ENCODE measurements at places on chromosomes 1 and 21.

- no peak for DNase-seq
Measured at GRCh38 chr1:176208034-176208433, 948 bp upstream of the COP1 start.

DNA sequence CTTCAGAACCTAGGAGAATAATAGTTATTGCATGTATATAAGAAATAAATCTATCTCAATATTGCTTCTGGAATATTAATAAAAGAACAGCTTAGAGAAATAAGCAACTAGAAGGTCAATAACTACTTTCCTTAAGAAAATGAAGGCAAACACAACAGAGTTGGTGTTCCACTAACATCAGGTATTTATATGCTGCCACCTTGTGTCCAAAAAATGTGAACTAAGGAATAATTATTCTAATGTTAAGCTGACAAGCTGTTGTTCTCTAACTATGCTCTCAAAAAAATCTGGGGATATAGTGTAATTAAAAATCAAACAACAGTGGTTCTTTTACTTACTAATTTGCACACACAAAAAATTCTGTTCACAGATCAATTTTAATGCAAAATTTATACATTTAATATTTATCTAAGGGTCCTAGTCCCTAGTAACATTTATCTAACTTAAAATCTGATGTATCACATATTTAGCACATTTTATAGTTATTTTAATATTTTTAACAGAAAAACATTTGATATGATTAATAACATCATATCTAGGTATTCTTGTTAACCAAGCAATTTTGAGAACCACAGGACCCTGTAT is 39.6 kb downstream of the UCHL5 start:
- DNase-seq = peak; percentile 7

DNA sequence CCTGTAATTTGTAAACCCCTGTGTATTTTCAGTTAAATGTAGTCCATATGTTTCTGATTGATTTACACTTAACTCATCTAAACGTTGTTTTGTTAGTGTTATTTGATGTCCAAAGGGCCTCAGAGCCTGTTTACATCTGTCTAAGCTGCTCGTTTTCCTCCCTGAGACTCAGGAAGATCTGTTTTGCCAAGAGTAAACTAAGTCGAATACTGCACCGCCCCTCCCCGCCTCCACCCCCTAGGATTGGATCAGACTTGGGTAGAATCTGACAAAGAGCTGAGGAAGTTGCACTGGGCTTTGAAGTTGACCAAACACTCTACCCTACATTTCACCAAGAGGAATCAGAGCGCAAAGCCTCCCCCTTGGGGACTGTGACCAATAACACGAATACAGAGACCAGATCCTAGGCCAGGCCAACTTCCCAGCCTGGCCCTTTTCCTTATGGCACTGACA is 206.9 kb upstream of the LMO4 start:
- DNase-seq = no peak

- DNase-seq = peak; percentile 100
Measured at GRCh38 chr1:38859561-38860453, at the start of gene RRAGC. Gene RRAGC (minus strand): TSS chr1:38859772. CDS start chr1:38859646, 126 bp downstream.

GRCh38 chr1:226063977-226064815 is 1.7 kb downstream of the H3-3A start:
- DNase-seq = no peak

GRCh38 chr1:101843160-101843559 is 153.6 kb downstream of the OLFM3 start:
- DNase-seq = no peak

GRCh38 chr1:185406691-185407009 is 89.6 kb upstream of the IVNS1ABP start:
- DNase-seq = no peak

- no peak for DNase-seq
Measured at GRCh38 chr1:69510026-69510425, 57.7 kb upstream of the LRRC7 start.

DNA sequence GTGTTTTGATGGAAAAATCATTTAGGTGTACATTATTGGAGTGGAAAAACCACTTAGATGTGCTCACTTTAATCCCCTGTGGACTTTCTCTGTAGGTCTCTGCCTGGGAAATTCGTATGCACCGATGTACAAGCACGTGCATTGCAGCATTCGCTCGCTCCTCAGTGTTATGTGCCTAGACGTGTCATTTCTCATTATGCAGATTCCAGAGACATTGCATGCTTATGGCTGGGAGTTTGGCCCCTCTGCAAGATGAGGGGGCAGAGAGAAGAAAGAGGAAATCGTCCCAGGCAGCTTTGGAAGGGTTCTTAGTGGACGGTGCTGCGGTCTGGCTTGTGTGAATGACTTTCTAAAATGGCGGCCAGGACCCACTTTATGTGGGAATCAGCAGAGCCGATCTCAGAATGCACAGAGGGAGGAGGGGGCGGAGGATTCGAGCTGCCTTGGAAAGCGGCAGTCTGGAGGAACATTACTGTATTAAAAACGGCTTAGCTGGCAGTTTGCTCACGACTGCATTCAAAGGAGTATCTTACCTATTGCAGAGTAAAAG is 2.3 kb downstream of the SPEN start:
- no peak for DNase-seq

- no peak for DNase-seq
Measured at GRCh38 chr1:196690582-196690981, 38.7 kb downstream of the CFH start.

DNA sequence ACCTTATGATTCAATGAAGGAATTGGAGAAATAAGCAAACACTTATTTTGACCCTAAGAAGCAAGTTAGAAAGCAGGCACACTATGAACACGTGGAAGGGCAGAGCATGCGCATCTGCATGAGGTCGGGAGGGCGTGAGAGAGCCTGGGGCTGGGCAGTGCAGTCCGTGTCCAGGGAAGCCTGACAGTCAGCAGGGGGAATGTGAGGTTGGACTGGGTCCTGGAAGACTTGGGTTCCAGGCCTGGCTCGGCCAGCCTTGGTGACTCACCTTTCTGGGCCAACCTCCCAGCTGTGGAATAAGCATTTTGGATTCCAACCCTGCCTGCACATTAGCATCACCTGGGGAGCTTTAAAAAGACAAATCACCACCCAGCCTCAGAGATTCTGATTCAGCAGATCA is 26.6 kb upstream of the LMX1A start:
- no peak for DNase-seq

DNA sequence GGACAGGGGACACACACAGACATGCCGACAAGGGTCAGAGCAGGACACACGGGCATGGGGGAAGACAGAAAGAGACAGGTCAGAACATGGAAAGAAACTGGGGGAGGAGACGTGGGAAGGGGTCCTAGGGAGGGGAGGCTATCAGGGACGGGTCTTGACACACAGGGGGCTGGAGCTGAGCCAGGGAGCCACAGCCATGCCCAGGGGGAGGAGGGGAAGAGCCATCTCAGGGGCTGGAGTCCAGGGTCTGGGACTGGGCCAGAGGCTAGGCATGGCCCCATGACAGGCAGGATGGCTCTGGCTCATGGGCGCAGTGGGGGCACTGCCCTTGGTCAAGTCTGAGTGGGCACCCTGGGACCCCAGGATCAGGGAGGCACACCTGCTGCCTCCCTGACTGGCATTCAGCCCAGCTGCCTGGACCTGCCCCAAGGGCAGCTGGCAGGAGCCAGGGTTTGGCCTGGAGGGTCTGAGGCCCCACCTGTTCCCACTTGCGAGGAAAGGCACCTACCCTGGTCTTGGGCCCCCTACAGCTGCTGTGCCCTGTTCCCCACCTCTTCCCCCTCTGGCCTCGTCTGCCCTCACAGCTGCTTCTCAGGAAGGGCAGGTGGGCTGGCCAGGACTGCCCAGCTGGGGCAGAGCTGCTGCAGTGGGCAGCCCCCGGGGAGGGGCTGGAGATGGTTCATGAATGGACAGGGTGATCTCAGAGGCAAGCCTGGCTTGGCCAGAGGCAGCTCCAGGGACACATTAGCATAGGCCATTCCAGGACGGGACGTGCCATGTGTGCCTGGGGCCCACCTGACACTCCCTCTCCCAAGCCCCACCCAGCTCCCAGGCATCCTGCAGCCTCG is 42.9 kb downstream of the HSPG2 start:
- DNase-seq = no peak

DNA sequence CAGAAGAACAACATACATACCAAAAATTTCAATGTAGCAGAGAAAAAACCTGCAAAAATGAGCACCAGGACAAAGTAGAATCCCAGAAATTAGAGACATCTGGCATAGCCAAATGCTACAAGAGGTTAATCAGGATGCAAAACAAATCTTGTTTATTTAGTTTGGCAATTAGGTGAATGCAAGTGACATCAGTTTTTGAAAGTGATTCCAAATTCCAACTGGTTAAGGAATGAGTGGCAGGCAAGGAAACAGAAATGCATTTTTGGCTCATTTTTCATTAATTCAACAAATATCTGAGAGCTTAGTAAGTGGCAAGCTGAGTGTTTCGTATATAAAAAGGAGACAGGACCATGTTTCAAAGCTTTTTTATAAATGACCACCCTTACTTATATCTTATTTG is 21.3 kb downstream of the SCAF4 start:
- DNase-seq = no peak

DNA sequence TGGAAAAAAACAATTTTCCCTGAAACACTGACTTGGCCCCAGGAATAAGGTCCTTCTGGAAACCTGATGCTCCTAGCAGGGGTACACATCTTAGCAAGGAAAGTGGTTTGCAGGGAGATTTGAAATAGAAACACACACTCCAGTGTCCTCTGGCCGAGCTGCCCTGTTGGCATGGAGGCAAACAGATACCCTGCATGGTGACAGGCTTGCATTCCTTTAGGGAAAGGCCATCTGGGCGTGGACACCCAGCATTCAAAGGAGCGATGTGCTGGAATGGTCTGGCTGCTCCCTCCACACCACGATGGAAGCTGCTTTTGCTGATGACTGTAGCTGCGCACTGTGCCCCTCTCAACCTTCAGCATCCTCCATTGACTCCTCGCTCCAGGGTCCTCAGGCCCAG is 41.5 kb upstream of the BCAR3 start:
- no peak for DNase-seq

GRCh38 chr1:200733907-200734306 is 4.8 kb upstream of the CAMSAP2 start:
- DNase-seq = no peak

GRCh38 chr1:66492424-66492823 is 41.5 kb upstream of the SGIP1 start:
- DNase-seq = no peak

- DNase-seq = no peak
Measured at GRCh38 chr1:245748240-245748639, 593.5 kb downstream of the KIF26B start.

GRCh38 chr1:204065174-204065985 is 7.5 kb upstream of the SOX13 start:
- no peak for DNase-seq

DNA sequence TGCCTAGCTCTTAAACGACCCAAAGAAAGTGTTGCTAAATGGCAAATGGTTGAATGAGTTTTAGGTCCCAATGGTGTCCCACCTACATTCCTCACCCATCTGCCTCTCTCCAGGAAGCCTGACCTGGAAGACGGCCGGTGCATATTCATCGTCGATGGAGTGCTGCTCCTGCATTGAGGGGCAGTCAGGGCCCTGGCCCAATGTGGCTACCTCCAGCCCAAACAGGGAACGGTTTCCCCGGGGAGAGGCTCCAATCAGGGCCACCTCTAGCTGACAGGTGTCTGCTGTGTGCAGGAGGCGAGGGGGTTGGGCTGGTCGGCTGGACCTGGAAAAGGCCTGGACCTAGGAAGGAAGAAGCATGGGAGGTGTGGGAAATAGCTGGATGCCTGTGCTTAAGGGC is 1.6 kb downstream of the GLMP start:
- no peak for DNase-seq

- DNase-seq = no peak
Measured at GRCh38 chr1:53086491-53087070, 24.6 kb downstream of the PODN start.

GRCh38 chr1:30670240-30671060 is 52.9 kb downstream of the MATN1 start:
- no peak for DNase-seq

DNA sequence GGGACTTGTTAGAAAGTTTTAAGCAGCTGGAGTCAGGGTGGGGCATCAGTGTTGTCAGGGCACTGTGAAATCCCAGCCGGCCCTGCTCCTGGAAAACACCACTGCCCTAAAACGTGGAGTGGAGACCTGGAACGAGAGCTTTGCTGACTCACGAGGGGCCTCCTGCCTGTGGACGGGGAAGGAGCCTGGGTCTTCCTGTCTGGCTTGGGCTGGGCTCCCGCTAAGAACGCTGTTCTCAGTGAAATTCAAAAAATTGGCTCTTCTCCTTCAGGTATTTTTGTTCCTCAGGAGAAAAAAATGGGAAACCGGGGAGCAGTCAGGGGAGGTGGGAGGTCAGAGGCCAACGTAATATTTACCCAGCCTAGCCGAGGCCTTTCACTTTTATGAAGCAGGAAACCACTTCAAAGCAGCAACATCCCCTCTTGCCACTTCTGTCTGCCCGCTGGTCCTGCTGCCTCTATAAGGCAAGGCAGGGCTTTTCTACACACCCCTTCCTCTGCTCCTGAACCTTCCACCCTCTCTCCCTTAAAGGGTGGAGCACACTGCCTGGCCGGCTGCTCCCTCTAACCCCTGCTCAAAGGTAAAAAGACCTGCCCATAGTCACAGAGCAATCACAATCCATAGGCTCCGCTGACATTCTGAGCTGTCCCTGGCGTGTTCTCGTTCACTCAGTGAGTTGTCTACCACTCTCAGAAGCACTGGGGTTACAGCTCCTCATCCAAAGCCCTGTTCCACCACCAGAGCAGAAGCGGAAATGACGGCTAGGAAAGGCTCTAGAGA is 8.0 kb downstream of the PLXNA2 start:
- no peak for DNase-seq

GRCh38 chr1:38258085-38258627 is 211.6 kb upstream of the POU3F1 start:
- DNase-seq = no peak
